ENCODE measurements at places on chromosomes 12 and 14. TPM values are rescaled to one million over a fixed set of nuclear protein-coding genes. Genes with fewer than 3 reads are reported as not detected.

GRCh38 chr12:128933039-128933438, 79.8 kb downstream of the GLT1D1 start:
- no peaks in the 10 kb centered on the region for H3K27me3 ChIP-seq
- H3K27ac ChIP-seq, result no peak overlapping the region
- H3K4me3 ChIP-seq, result no peak overlapping the region
- no peak for DNase-seq
- no peaks in the 10 kb centered on the region for H3K4me1 ChIP-seq

DNA sequence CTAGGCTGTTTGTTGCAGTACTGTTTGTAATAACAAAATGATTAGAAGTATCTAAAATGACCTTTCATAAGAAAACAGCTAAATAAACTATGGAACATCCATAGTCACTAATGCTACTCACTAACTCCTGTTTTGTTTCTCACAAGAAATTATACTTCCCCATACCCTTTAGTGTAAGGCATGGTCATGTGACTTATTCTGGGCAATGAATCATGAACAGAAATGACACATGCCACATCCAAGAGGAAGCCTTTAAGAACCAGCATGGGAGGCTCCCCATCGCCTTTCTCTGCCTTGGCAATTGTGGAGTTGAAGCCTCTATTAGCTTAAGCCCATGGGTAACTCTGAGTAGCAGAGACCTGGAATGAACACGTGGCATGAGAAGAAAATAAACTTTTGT, 49.3 kb downstream of the KSR2 start:
- no peak overlapping the region for H3K4me3 ChIP-seq
- H3K27ac ChIP-seq, result no peak overlapping the region
- no peaks in the 10 kb centered on the region for H3K4me1 ChIP-seq

DNA sequence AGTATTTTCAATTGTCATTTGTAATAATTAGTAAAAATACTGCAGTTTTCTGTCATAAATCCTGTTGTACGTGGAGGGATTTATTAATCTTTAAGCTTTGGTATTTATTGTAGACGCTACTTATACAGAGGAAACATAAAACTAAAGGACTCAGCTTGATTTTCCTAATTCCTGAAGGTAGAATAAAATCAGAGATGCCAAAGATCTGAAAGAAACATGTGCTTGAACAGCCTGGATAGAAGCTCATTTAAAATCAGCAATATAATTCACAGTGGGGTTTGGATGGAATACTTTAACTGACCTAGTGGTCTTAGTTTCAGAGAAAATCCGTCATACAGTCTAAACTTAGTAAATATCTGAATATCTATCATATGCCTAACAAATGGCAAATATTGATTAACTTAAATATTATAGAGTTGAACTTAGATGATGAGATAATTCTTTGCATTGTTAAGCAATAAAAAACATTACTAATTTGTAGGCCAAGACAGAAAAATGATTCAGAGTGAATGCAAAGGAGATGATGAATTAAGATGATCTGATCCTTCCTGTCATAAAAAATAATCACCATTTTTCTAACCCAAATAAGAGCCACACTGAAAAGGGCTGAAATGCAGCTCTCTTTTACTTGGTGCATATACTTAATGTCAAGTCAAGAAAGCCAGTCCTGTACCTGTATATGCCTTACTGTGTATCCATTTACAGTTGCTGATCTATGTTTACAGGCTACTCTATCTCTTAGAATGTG, 397.1 kb upstream of the DCN start:
- no peaks in the 10 kb centered on the region for H3K4me1 ChIP-seq
- no peaks in the 10 kb centered on the region for H3K27me3 ChIP-seq
- no peak overlapping the region for H3K4me3 ChIP-seq
- no peak overlapping the region for H3K27ac ChIP-seq
- H3K36me3 ChIP-seq, result no peaks in the 10 kb centered on the region
- DNase-seq, result no peak

GRCh38 chr12:33763331-33763730, 259.0 kb upstream of the ALG10 start:
- H3K36me3 ChIP-seq, result no peaks in the 10 kb centered on the region
- no peaks in the 10 kb centered on the region for H3K4me1 ChIP-seq
- no peaks in the 10 kb centered on the region for H3K27me3 ChIP-seq
- H3K27ac ChIP-seq, result no peak overlapping the region
- no peak overlapping the region for H3K4me3 ChIP-seq

- no peaks in the 10 kb centered on the region for H3K4me1 ChIP-seq
- H3K27ac ChIP-seq, result no peak overlapping the region
- DNase-seq, result no peak
- no peaks in the 10 kb centered on the region for H3K27me3 ChIP-seq
These were observed 7.6 kb downstream of the EML1 start for GRCh38 chr14:99800781-99801180.

DNA sequence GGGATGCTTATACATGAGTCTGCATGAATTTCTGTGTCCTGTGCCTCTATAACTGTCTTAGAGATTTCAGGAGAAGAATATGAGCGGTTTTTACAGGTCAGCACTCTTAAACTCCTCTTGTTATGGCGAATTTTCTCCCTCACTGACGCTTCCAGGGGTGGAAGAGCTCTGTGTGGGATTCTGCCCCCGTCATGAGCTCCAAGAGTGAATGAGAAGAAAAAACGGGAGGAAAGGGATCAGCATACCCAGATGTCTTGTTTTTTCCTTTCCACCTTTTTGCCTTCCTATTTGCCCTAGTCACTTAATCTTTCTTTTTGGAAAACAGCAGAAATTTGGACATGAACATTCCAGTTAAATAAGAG, 651 bp downstream of the PFKM start:
- H3K4me3 ChIP-seq, result peak overlapping the region; percentile 59
- H3K27ac ChIP-seq, result peak overlapping the region; percentile 77
- H3K4me1 ChIP-seq, result no peaks in the 10 kb centered on the region
- DNase-seq, result no peak

DNA sequence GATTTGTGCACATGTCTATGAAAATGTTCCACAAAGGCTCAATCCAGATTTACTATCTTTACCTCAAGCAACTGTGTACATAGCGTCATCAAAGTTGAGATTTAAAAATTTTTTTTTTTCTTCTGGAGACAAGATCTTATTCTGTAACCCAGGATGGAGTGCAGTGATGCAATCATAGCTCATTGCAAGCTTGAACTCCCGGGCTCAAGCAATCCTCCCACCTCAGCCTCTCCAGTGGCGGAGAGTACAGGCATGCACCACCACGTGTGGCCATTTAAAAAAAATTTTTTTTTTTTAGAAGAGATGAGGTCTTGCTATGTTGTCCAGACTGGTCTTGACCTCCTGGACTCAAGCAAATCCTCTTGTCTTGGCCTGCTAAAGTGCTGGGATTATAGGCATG, 2.3 kb downstream of the COCH start:
- no peaks in the 10 kb centered on the region for H3K4me1 ChIP-seq
- DNase-seq, result no peak
- H3K36me3 ChIP-seq, result no peaks in the 10 kb centered on the region
- peaks cover 28% of the 10 kb centered on the region for H3K27me3 ChIP-seq
- H3K27ac ChIP-seq, result no peak overlapping the region

DNA sequence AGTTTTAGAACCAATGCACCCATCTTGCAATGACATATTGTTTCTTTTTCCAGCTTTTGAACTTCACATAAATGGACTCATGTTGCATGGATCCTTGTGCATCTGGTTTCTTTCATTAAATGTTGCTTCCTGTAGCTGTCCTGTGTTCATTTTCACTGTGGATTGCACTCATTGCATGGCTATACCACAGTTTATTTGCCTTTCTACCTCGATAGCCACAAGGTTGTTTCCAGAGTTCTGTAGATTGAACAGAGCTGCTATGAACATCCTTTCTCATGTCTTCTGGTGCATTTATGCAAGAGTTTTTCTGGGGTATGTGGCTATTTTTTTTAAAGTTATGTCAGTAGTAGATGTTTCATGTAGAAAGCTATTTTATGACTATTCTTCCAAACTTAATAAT, 3.5 kb upstream of the KRT81 start:
- no peak for DNase-seq
- H3K27me3 ChIP-seq, result no peaks in the 10 kb centered on the region
- H3K4me1 ChIP-seq, result no peaks in the 10 kb centered on the region

Gene ARHGAP9
- total RNA-seq, result 16.6 TPM

Gene NAB2
- 24.6 TPM for total RNA-seq

All from breast epithelium (tissue), 4 donors.